ENCODE measurements at places on chromosomes 12 and 14.

DNA sequence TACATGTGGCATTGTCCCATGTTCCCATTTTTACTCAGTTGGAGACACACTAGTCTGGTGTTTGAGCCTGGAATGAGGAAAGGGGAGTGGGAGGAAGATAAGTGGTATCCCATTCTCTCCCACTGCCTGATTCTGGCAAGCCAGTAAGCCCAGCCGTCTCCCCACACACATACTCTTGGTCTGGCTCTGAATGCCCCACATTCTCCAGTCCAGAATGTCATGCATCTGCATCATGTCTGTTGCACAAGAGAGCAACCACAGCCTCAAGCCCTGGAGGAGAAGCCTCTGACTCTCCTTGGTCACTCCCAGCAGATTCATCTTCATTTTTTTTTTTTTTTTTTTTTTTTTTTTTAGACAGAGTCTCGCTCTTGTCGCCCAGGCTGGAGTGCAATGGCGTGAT is 48.0 kb downstream of the DRAM1 start:
- DNase-seq: no peak

DNA sequence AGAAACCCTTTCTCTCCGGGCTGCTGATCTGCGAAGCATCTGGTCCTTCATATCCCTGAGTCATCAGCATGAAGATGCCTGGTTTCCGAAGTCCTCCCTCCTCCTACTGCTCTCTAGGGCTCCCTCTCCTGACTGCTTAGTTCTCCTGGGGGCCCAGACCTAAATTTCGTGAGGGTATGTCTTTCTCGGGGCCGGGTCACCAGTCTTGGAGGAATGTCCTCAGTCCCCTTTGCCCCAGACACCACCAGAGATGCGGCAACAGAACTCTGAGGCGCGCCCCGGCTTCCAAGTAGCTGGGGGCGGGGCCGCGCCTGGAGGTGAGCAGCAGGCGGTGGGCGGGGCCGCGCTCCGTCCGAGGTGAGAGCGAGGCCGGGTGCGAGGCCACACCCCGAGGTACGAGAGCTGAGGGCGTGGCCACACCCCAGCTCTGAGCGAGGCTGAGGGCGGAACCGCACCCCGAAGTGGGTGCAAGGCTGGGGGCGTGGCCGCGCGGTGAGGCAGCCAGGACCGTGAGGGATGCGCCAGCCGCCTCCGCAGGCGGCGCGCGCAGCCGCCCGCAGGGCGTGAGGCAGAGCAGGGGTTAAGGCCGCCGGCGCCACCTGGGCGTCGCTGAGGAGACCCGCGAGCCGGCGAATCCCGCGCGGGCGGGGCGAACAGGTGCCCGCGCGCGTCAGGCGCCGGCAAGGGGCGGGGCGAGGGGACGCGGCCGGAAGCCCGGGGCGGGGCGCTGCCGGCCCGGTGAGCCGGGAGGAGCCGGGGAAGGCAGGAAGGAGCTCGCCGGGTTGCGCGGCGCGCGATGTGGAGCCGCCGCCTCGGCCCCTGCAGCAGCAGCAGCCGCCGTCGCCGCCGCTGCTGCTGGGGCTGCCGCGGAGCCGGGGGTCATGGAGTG is at the start of gene BICDL1:
BICDL1 (plus strand) TSS at position 765 of the 889 bp plus-strand sequence. CDS start 633 bp downstream, outside the sequence.
- peak; percentile 98 for DNase-seq

DNA sequence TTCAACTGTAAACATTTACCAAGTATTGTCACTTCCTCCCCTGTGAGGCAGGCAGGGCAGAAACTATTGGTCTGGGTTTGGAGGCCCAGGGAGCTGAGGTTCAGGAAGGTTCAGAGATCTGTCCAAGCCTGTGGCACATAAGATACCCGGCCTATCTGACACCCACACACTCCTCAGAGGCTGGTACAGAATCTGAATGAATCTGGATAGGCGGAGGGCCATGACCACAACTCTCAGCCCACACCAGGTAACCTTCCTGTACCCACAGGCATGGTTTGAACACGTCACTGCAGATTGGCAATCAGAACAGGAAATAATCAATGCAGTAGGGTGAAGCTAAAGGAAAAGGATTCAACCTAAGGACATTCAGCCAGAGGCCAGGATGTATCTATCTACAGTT is 92.8 kb upstream of the TMCC3 start:
- no peak for DNase-seq

- DNase-seq: no peak
Measured at GRCh38 chr12:79687711-79688260, 3.0 kb downstream of the PAWR start.

- DNase-seq: no peak
Measured at GRCh38 chr14:103731481-103731880, 15.9 kb downstream of the ZFYVE21 start.

DNA sequence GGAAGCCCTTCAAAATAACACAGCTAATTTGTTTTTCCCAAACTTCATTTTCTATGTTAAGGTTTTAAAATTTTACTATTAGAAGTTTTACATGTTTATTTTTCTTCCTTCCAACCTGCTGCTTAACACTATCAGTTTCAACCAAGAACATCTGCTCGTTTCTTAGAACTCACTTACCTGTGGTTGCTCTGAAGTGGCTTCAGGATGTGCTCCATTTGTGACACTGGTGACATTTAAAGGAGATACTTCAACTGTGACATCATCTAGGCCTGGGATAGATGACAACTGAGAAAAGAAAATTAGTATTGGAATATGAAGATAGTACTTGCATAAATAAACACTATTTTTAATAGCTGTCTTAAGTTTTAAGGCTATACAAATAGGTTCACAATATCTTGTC is 17.9 kb downstream of the WASHC3 start:
- DNase-seq: no peak

DNA sequence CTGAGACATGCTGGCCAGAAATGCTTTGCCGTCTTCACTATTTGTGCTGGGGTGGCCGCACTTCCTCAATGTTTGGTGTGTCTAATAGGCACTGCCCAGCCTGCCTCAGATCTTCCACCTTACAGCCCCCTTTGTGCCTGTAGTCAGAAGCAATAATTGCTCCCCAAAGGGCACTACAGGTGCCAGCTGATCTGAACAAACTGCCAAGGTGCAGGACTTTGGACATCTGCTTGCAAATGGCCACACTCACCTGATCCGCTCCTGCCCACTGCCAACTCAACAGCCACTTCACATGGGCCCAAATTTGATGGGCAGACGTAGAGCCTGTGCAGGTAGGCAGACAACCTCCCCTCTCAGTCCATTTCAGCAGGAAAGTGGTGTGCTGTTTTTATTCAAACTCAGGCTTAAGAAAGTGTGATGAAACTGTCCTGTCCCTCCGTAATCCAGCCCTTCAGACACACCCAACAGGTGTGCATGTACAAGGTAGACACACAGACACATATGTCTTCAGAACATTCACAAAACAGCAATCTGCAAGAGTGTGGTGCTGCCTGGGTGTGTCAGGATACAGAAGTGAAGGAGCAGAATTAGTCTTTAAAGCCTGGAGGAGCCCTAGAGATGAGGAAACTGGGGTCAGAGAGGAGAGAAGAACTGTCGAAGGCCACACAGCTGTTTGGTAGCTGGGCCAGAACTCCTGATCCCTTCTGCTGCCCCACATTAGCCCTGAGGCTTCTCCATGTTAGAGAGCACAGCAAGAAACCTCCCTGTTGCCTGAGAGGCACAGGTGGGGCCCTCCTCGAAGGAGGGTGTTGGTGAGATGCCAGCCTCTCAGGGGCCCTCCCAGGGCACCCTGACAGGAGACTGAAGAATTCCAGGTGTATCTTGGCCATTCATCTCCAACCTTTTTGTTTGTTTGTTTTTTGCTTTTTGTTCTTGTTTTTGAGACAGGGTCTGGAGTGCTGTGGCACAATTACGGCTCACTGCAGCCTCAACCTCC is 4.4 kb upstream of the KRT75 start:
- DNase-seq: no peak

GRCh38 chr12:26126340-26127284 is 1.8 kb upstream of the BHLHE41 start:
- peak; percentile 3 for DNase-seq

DNA sequence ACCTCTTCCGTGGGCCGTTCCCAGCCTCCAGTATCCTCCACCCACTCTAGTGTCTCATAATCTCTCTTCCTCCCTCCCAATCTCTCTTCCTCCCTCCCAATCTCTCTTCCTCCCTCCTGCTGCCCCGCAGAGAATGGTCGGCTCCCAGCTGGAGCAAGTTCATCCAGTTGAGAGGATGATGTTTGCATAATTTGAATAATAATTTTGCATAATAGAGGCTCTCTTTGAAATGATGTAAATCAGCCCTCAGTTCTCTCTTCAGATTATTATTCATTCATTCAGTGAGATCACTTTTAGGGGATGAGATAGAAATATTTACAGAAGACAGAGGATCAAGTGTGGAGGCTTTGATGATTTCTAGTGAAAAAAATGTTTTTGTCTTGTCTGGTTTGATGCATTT is 125.0 kb downstream of the PTPN11 start:
- DNase-seq: no peak

GRCh38 chr14:104419865-104420505 is 159.6 kb upstream of the C14orf180 start:
- DNase-seq: no peak

GRCh38 chr12:50901685-50902113 is 50.6 kb upstream of the HIGD1C start:
- no peak for DNase-seq

DNA sequence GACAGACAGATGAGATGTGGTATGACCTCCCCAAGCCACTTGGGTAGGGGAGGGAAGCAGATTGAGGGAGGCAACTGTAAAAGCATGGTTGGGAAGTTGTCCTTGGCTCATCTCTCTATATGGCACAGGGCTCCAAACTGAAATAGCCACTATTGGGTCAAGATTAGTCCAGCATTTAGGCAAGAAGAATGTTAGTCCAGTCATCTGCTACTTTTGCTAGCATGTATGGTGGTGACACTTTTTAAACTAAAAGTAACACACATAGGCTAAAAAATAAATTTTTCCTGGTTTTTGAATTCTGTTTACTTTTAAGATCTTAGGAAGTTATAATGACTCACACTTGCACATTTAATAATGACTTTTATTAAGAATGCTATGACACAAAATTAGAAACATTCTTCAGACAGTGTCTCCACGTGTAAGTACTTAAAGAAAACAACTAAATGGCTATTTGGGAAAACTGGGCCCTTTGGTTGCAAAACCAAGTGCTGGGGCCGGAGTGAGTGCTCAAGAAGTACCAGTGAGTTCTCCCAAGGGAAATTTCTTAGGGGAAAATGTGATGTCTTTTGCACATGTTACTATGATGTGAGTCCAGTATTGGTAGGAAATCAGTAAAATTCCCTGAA is 179.1 kb upstream of the HIF1A start:
- DNase-seq: no peak

- DNase-seq: no peak
Measured at GRCh38 chr14:103532216-103533136, 3.5 kb downstream of the TRMT61A start.

DNA sequence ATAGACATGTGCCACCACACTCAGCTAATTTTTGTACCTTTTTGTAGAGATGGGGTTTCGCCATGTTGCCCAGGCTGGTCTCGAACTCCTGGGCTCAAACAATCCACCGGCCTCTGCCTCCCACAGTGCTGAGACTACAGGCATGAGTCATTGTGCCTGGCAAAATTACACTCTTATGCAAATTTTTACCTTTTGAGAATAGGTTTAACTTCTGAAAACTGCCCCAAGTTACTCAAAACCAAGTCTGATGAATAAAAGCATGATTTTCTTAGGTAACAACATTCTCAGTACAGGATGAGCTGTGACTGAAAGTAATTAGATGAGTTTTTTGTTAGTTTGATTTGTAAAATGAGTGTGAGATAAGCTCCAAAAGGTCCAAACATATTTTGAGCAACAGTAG is 166.0 kb downstream of the RPS29 start:
- DNase-seq: no peak

GRCh38 chr14:38789805-38790204 is 313.2 kb downstream of the SEC23A start:
- DNase-seq: no peak

GRCh38 chr12:109310247-109311125 is 1.4 kb upstream of the FOXN4 start:
- no peak for DNase-seq

DNA sequence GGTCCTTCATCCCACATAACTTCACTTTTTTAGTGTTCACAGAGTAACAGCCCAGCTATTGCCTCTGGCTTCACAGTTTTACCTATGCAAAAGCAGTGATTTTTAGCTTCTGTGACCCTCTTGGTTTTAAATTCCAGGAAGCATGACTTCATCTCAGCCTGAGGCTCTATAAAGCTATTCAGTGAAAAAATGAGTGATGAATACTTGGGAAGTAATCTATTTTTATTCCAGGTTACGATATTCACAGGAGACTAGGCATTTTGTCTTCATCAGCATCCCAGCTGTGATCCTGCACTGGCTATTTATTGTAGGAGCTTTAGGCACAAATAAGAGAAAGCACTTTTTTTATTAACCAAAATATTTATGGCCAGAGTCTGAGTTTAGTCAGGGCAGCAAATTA is 164.8 kb downstream of the SNAPC1 start:
- DNase-seq: no peak

GRCh38 chr12:92408072-92408900 is 262.6 kb upstream of the BTG1 start:
- DNase-seq: no peak

DNA sequence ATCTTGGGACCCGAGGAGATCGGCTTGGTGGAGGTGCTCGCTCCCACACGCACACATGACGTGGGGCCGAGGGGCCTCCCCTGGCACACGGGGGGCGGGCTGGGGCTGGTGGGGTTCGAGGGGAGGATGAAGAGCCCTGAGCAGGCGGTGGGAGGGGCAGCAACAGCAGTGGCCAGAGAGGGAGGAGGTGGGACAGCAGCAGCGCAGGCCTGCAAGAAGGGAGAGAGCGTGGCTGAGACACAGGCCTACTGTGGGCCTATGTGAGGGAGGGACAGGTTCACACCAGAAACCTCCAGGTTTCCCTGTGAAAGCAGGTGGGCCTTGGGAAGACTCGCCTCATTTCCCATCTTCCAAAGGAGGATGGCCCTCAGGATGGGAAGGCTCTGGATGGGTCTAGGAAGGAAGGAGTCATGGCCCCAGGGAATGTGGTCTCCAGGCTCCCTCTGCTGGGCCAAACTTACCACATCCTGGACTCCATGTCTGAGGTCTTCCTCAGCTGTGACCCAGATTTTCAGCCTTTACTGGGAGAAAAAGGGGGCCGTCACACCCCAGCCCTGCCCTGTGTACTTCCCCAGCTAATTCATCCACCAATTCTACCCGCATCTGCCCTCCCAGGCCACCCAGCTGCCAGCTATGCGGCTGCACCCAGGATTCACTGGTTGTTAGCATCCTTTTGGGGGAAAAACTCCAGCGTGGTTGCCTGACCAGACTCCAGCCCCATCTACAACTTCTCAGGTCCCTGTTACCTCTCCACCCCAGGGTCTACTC is 2.8 kb downstream of the PIANP start:
- no peak for DNase-seq

DNA sequence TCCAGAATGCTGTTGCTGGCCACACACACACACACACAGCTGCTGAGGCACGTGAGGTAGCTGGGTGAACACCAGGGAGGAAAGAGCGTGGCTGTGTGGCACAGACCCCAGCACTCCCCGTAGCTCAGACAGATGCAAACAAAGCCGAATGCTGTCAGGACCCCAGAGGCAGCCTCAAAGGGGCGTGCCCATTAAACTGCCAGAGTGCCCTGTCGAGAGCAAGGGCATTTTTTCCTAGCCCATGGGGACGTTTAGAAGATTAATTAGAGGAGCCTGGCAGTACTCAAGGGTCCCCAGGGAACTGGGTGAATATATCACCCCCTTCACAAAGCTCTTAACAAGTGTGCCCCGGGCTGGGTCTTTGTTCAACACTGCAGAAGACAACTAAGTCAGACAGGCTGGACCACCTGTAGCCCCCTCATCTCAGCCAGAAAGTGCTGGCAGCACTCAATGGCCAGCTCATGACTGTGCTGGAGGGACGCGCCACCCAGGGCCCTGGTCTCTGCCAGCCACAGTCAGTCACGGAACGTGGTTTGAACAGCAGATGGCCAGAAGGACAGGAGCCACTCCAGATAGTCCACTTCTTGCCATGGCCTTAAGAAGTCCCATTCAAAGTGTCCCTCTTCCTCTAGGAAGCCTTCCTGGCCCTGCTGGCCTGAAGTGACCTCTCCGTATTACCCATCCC is 37.5 kb downstream of the TTC7B start:
- no peak for DNase-seq
